ENCODE measurements at places on chromosomes 12 and 14. TPM values are rescaled to one million over a fixed set of nuclear protein-coding genes. Genes with fewer than 3 reads are reported as not detected.

DNA sequence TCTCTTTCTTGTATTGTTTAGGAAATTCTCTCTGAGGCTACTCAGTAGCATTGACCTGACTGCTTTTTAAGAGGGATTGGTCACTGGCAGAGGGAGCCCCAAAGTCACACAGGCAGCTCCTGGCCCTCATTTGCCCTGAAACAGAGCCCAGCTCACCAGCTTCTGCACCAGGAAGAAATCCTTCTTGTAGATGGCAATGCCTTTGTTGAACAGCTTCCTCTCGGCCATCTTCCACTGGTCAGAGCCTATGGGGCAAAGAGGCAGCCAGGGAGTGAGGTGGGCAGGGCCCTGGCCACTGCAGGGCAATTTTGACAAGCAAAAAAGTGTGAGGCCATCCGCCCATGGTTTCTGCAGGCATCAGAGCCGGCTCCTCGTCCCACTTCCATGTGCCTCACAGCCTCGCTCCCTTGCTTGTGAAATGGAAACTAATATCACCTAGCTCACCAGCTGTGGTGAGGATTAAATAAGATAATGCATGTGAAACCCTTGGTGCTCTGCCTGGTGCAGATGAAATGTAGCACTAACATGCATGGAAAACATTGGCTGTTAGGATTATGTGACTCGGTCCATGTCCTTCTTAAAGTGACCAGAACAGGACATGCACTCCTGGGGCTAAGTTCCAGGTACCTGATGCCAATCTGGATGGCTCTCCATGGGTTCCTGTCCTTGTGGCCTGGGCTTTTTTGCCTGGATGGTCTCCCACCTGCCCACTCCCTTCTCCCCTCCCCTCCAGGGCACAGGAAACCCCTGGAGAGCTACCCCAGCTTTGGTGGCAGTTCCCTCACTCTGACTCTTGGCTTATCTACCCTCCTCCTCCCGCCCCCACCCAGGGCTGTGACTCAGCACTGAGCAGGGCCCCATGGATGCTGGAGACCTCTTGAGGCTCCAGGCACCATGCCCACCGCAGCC lies 11.2 kb upstream of the PNMA1 start:
- H3K36me3 ChIP-seq: peaks cover 45% of the 10 kb centered on the region
- DNase-seq: no peak
- H3K27ac ChIP-seq: peak overlapping the region; percentile 38
- no peaks in the 10 kb centered on the region for H3K27me3 ChIP-seq
- peaks cover 8% of the 10 kb centered on the region for H3K4me1 ChIP-seq
- H3K4me3 ChIP-seq: no peak overlapping the region

- no peak for DNase-seq
- H3K36me3 ChIP-seq: no peaks in the 10 kb centered on the region
- no peaks in the 10 kb centered on the region for H3K27me3 ChIP-seq
- no peak overlapping the region for H3K4me3 ChIP-seq
- no peak overlapping the region for H3K27ac ChIP-seq
Observed at GRCh38 chr12:89880690-89881350, 172.2 kb upstream of the ATP2B1 start.

DNA sequence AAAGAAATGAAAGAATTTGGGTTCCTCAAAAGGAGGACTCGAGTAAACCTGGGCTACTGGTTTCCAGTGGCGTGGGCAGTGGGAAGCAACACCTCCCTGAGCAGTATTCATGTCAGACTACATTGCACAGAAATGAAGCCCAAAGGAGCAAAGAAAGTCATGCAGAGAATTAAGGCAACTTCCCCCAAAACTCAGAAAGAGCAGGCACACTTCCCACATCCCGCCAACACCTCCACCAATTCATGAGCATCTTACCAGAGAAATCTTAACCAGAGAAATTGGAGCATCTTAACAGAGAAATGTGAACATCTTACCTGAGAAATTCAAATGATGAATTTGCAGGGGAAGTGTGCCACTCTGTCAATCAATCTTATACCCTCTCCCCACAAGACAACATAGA lies 36.7 kb downstream of the SLC8A3 start:
- no peaks in the 10 kb centered on the region for H3K4me1 ChIP-seq
- no peaks in the 10 kb centered on the region for H3K27me3 ChIP-seq
- no peak overlapping the region for H3K4me3 ChIP-seq
- no peak overlapping the region for H3K27ac ChIP-seq

DNA sequence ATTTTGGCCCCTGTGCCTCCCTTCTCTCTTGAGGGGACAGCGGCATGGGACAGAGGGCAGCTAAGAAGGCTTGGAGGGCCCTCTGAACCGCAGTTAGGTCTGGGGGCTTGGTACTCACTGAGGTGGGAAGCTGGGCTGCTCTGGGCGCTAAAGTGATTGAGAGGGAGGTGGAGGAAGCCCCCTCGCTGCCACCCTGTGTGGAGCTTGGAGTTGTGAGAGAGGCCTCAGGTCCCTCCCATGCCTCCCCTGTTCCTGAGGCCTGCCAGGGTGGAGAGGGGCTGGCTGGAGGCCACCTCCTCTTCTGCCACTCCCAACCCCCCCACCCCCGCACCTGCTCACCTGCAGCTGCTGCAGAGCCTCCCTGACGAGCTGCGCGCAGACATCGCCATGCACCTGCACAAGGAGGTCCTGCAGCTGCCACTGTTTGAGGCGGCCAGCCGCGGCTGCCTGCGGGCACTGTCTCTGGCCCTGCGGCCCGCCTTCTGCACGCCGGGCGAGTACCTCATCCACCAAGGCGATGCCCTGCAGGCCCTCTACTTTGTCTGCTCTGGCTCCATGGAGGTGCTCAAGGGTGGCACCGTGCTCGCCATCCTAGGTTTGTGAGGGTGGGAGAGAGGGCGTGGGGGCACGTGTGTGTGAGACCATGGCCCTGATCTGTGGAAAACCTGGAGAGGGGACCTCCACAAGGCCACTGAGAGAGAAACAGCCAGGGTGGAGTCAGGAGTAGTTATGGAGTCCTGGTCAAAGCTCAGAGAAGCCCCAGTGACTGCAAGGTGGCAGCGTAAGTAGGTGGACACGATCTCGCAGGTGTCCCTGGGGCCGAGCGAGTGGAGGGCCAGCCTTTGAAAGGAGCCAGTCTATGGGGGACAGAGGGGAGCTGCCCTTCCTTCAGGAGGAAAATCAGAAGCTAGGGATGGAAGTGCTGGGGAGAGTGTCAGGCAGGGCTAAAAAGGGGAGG lies 11.2 kb downstream of the KCNH3 start:
- H3K4me1 ChIP-seq: no peaks in the 10 kb centered on the region
- H3K36me3 ChIP-seq: no peaks in the 10 kb centered on the region
- peaks cover 10% of the 10 kb centered on the region for H3K27me3 ChIP-seq

GRCh38 chr14:94411638-94412037 lies 23.2 kb upstream of the SERPINA1 start:
- H3K36me3 ChIP-seq: no peaks in the 10 kb centered on the region
- no peaks in the 10 kb centered on the region for H3K27me3 ChIP-seq
- no peak overlapping the region for H3K4me3 ChIP-seq
- no peak for DNase-seq

- DNase-seq: peak; percentile 28
- no peaks in the 10 kb centered on the region for H3K4me1 ChIP-seq
- no peaks in the 10 kb centered on the region for H3K27me3 ChIP-seq
Observed at GRCh38 chr12:62683776-62684569, 217.3 kb downstream of the MON2 start.

DNA sequence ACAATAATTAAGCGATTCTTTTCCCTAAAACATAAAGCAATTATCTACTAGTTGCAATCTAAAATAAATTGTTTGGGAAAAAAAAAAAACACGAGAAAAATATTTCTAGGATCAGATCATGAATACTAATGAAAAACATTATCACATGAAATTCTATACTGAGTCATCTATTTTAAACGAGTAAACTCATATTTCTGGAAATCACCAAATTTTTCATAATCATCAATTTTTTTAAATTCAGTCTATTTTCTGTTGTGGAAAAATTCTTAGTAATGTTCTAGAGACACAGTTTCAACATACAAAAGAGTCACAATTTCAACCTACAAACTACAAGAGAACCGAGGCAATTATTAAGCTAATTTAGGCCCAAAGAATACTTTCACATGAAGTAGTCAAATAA lies 245.6 kb upstream of the SOX5 start:
- H3K36me3 ChIP-seq: no peaks in the 10 kb centered on the region
- no peak overlapping the region for H3K27ac ChIP-seq
- DNase-seq: no peak
- no peaks in the 10 kb centered on the region for H3K4me1 ChIP-seq

GRCh38 chr12:104691721-104692556 lies 235.2 kb downstream of the CHST11 start:
- H3K27ac ChIP-seq: no peak overlapping the region
- H3K4me1 ChIP-seq: no peaks in the 10 kb centered on the region
- H3K36me3 ChIP-seq: no peaks in the 10 kb centered on the region
- no peak overlapping the region for H3K4me3 ChIP-seq
- DNase-seq: no peak

GRCh38 chr12:69415471-69416275 lies 54.5 kb upstream of the FRS2 start:
- H3K4me3 ChIP-seq: no peak overlapping the region
- peak; percentile 64 for DNase-seq
- no peaks in the 10 kb centered on the region for H3K27me3 ChIP-seq
- H3K36me3 ChIP-seq: no peaks in the 10 kb centered on the region
- H3K27ac ChIP-seq: no peak overlapping the region

DNA sequence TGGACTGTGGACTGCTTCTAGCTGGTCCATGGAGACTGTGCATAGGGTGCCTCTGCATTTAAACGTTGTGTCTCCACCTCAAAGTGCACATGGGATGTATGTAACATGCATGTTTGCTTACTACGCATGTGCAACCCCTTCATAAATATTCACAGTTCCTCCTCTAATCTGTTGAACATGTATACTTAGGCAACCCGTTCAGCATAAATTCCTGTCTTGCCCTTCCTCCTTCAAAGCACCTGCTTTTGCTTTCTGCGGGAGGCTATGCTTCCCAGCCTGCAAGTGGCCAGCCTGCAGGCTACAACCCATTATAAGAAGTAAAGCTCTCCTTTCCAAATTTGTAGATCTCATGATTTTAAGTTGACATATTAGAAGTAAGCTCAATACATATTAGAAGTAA lies 33.0 kb upstream of the OVCH1 start:
- H3K27me3 ChIP-seq: no peaks in the 10 kb centered on the region
- DNase-seq: no peak
- no peaks in the 10 kb centered on the region for H3K4me1 ChIP-seq
- no peak overlapping the region for H3K4me3 ChIP-seq
- H3K36me3 ChIP-seq: no peaks in the 10 kb centered on the region

- no peak overlapping the region for H3K27ac ChIP-seq
- no peak overlapping the region for H3K4me3 ChIP-seq
- no peaks in the 10 kb centered on the region for H3K27me3 ChIP-seq
- no peaks in the 10 kb centered on the region for H3K4me1 ChIP-seq
- no peaks in the 10 kb centered on the region for H3K36me3 ChIP-seq
- peak; percentile 56 for DNase-seq
Observed at GRCh38 chr12:49121047-49121696, 10.0 kb downstream of the TUBA1B start.

DNA sequence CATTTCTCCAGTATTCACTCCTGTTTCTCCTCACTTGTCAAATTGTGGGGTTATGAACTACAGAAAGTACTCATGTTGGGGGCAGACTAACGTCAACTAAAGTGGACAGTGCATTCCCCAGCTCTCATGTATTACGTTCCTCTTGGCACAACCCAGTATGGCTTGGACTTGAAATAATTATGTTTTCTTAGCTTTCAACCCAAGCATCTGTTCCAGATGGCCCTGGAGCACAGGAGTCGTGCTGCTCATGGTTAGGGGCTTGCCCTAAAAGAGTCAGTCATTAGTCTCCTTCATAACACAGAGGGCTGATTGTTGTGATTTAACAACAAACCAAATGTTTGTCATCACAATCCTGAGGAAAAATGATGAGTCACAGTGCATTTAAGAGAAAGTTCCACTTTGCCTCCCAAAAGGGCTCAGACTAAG lies 154.4 kb downstream of the RPAP3 start:
- H3K27me3 ChIP-seq: no peaks in the 10 kb centered on the region
- H3K4me3 ChIP-seq: no peak overlapping the region
- H3K27ac ChIP-seq: no peak overlapping the region
- DNase-seq: no peak
- H3K36me3 ChIP-seq: no peaks in the 10 kb centered on the region

DNA sequence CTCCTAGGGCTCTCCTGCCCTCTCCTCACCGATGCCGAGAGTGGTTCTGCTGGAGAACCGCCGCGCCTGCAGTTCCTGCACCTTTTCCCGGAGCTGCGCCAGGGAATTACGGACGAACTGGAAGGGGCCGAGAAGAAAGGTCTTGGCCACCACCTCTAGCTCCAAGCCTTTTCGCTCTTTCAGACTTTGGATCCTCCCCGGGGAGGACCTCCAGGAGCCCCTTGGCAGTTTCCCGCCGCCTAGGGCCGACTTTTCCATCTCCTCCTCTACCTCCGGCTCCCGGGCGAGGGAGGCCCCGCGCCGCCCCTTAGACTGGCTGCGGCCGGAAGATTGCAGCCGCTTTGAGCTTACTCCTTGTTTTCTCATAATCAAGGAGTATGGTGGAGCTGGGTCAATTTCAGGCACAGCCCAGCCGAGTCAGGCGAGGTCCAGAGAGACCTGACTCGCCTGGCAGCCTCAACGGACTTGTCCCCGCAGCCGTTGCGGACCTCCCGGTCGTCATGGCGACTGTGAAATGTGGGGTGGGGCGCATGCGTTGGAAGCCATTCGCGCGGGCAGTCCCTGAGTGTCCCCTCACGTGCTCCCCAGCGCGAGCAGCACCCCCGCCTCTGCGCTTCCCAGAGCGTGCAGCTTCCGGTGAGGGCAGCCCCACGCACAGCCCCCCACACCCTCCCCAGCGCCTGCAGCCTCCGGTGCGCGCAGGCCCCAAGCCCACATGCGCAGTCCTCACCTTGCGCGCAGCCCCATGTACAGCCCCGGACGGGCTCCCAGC lies at the start of gene DPY19L2:
Gene DPY19L2, minus strand, starts transcription at position 466 of the 772 bp plus-strand sequence. Its CDS starts 100 bp downstream, at position 366.
- no peaks in the 10 kb centered on the region for H3K27me3 ChIP-seq
- peak within 1 kb of the TSS; percentile 58 for H3K4me3 ChIP-seq
- H3K4me1 ChIP-seq: no peaks in the 10 kb centered on the region
- no peak within 1 kb of the TSS for H3K27ac ChIP-seq
- no peaks in the 10 kb centered on the region for H3K36me3 ChIP-seq

GRCh38 chr12:130014485-130014807 lies 110.6 kb upstream of the TMEM132D start:
- H3K27me3 ChIP-seq: no peaks in the 10 kb centered on the region
- H3K27ac ChIP-seq: no peak overlapping the region
- DNase-seq: no peak
- H3K4me1 ChIP-seq: no peaks in the 10 kb centered on the region
- H3K36me3 ChIP-seq: no peaks in the 10 kb centered on the region

The SOX5 gene
- total RNA-seq: 1.6 TPM

The MYH6 gene
- total RNA-seq: 1.6 TPM

The KLRC2 gene
- 0.50 TPM for total RNA-seq

The RFX4 gene
- not detected for total RNA-seq

The PLBD1 gene
- total RNA-seq: 91.7 TPM

The CCDC60 gene
- 2.3 TPM for total RNA-seq

The GYS2 gene
- total RNA-seq: not detected

The TIMELESS gene
- total RNA-seq: 36.4 TPM
